ENCODE measurements at places on chromosomes 5 and 9. TPM values are rescaled to one million over a fixed set of nuclear protein-coding genes. Genes with fewer than 3 reads are reported as not detected.

ELP1 gene
- total RNA-seq = 38.8 TPM

CERCAM gene
- 1.3 TPM for total RNA-seq

DNA sequence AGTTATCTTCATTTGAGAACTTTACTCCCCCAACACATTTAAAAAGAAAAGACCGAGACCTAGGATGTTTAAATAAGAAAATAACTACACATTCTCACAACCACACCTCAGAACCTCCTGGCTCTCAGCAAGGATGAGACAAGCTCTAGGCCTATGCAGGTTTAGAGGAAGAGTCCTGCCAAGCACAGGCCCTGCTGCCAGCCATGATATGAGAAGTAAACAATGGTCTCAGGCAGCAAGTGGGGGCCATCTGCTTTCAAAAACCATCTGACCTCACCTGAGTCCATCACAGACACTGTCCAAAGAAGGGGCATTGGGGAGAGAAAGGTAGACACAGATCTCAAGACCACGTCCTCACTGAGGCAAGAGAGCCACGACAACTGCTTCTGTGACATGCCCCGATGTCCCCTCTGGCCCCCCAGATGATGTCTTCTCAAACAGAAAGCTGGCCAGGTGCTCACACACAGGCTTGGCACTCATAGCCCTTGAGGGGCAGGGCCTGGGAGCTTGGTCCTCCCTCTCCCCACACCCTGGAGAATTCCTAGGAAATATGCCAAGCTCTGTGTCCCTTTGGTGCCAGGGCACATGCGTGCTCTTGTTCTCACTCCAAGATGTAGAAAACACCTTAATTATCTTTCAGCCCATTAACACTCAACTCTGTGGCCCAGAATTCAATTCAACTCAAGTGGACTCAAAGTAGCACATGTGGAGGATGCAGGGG lies 150.4 kb downstream of the FSTL4 start:
- H3K36me3 ChIP-seq = no peaks in the 10 kb centered on the region
- no peak overlapping the region for H3K4me3 ChIP-seq
- H3K4me1 ChIP-seq = peaks cover 18% of the 10 kb centered on the region
- H3K27ac ChIP-seq = no peak overlapping the region
- no peaks in the 10 kb centered on the region for H3K27me3 ChIP-seq

- DNase-seq = no peak
- no peak overlapping the region for H3K4me3 ChIP-seq
- H3K4me1 ChIP-seq = peaks cover 9% of the 10 kb centered on the region
- H3K36me3 ChIP-seq = no peaks in the 10 kb centered on the region
- no peak overlapping the region for H3K27ac ChIP-seq
- H3K27me3 ChIP-seq = peaks cover 9% of the 10 kb centered on the region
Observed at GRCh38 chr5:76099756-76100155, 16.6 kb downstream of the SV2C start.

DNA sequence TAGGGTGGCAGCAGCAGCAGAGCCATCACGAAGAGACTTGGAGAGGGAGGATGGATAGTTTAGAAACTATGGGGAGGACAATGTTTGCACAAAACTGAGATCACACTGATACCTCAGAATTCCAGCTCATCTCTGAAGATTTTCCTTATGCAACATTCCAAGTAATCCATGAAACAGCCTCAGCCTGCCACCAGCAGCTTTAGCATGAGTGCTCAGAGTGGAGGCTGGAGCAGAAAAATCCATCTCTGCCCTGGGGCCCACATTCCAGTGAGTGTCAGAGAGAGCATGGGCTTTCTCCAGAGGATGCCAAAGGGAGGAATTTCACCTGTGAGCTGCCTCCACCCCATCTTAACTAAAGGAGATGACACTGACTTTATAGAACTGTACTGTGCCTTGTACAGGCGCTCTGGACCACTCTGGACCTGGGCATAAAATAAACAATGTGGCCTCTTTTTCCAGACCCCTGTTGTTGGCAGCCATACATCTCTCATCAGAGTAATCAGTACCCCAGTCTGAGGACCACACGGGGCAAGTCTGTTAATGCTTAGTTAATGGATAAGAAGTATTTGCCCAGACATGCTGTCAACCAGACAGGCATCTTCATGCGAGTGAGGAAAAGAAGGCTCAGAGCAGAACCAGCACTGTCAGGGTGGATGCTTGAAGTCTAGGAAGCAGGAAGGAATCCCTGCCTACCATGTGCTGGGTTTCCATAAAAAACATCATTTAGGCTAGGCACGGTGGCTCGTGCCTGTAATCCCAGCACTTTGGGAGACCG lies 440.9 kb downstream of the ENC1 start:
- H3K27me3 ChIP-seq = no peaks in the 10 kb centered on the region
- H3K27ac ChIP-seq = no peak overlapping the region

DNA sequence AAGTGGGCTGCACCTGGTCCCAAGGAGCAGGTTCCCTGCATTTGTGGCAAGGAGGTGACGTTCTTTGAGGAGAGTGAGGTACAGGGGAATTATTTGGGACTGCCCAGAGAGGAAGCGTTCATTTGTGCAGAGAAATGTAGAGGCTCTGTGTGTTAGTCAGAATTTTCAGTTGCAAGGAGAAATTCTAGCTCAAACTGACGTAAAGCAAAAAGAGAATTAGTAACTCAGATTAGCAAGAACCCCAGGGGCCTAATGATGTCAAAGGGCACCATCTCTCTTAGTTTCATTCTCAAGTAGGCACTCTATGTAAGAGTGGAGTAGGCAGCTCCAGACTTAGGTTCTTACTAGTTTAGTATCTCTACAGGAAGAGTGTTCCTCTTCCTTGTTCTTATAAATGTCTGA lies 2.4 kb upstream of the TXN start:
- no peak for DNase-seq
- no peaks in the 10 kb centered on the region for H3K36me3 ChIP-seq
- no peak overlapping the region for H3K27ac ChIP-seq
- no peak overlapping the region for H3K4me3 ChIP-seq

DNA sequence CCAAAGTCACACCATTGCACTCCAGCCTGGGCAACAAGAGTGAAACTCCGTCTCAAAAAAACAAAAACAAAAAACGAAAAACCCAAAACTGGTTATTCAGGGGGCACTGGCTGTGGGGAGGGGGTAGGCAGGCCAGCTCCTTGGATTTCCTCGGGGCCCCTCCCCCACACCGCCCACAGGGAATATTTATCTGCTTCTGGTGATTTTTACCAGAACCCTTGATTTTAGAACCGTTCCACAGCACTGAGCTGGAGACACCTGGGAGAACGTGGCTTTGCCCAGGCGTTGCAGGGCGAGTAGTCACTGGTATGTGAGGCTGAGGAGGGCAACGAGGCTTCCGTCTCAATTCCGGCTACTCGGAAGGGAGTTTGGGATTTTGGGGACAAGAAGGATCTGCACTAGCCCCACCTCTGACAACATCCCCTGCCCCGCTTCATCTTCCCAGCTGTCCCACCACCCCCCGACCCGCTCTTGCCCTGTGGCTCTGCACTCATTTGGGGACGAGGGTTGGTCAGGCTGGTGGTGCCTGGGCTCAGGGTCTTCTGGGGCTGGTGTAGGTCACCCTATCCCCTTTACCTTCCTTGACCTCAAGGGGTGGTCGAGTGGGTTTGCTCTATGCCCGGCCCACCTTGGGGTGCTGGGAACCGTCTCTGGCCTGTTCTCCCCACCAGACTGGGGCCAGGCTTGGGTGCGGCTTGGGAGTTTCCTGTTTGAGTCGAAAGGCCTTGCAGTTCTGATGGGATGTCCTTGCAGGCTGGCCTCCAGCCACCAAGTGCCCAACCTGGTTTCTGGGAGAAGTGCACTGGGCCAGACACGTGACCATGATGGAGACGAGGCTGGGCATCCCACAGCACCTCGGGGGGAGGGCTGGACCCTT lies 3.5 kb downstream of the AHRR start:
- peaks cover 10% of the 10 kb centered on the region for H3K4me1 ChIP-seq
- no peak overlapping the region for H3K27ac ChIP-seq
- H3K4me3 ChIP-seq = no peak overlapping the region
- peaks cover 33% of the 10 kb centered on the region for H3K27me3 ChIP-seq
- no peaks in the 10 kb centered on the region for H3K36me3 ChIP-seq

DNA sequence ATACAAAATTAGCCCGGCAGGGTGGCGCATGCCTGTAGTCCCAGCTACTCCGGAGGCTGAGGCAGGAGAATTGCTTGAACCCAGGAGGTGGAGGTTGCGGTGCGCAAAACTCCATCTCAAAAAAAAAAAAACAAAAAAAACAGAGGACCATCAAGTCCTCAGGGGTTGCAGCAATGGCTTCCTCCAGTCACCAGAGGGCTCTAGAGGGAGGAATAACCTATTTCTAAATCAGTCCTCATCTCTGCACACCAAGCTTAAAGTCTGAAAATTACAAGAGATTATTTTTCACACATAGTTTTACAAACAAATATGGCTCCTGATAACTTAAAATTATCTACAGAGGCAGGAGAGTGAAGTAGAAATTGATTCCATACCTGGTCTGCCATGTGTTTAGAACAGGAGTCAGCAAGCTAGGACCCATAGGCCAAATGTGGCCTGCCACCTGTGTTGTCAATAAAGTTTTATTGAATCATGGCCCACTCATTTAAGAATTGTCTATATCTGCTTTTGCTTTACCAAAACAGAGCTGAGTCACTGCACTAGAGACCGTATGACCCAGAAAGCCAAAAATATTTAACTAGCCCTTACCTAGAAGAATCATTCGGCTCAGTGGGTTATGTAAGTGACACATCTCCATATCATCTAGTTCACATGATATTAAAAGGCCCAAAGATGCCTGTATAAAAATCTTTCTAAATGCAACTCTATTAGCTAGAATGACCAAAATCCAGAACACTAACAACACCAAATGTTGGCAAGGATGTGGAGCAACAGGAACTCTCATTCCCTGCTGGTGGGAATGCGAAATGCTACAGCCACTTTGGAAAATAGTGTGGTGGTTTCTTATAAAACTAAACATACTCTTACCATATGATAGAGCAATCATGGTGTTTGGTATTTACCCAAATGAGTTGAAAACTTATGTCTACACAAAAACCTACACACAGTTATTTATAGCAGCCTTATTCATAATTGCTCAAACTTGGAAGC lies 207.7 kb downstream of the FRMD3 start:
- no peaks in the 10 kb centered on the region for H3K27me3 ChIP-seq
- H3K36me3 ChIP-seq = no peaks in the 10 kb centered on the region
- H3K4me3 ChIP-seq = no peak overlapping the region
- no peak for DNase-seq
- H3K27ac ChIP-seq = no peak overlapping the region

GRCh38 chr9:70539526-70539925 lies 125.1 kb upstream of the KLF9 start:
- no peak overlapping the region for H3K27ac ChIP-seq
- no peaks in the 10 kb centered on the region for H3K4me1 ChIP-seq
- H3K36me3 ChIP-seq = no peaks in the 10 kb centered on the region
- no peaks in the 10 kb centered on the region for H3K27me3 ChIP-seq
- no peak overlapping the region for H3K4me3 ChIP-seq

GRCh38 chr5:1975406-1975715 lies 92.6 kb upstream of the IRX4 start:
- H3K4me3 ChIP-seq = no peak overlapping the region
- peaks cover 15% of the 10 kb centered on the region for H3K27me3 ChIP-seq
- H3K36me3 ChIP-seq = no peaks in the 10 kb centered on the region
- no peak for DNase-seq

DNA sequence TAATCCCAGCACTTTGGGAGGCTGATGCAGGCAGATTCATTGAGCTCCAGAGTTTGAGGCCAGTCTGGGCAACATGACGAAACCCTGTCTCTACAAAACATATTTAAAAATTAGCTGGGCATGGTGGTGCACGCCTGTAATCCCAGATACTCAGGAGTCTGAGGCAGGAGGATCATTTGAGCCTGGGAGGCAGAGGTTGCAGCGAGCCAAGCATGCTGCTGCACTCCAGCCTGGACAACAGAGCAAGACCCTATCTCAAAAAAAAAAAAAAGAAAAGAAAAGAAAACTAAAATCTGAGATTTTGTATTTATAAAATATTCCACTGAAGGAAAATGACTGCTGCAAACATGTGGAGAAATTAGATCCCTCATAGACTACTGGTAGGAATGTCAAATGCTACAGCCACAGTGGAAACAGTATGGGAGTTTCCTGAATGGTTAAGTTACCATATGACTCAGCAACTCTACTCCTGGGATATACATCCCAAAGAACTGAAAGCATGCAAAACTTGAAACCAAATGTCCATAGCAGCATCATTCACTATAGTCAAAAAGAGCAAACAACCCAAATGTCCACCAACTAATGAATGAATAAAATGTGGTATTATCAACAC lies 106.1 kb downstream of the UBAP2 start:
- no peak overlapping the region for H3K4me3 ChIP-seq
- H3K27me3 ChIP-seq = no peaks in the 10 kb centered on the region
- H3K4me1 ChIP-seq = peaks cover 5% of the 10 kb centered on the region
- no peak overlapping the region for H3K27ac ChIP-seq
- DNase-seq = no peak

- no peaks in the 10 kb centered on the region for H3K27me3 ChIP-seq
- no peak overlapping the region for H3K27ac ChIP-seq
Observed at GRCh38 chr9:134835448-134835847, 45.2 kb upstream of the FCN2 start.

DNA sequence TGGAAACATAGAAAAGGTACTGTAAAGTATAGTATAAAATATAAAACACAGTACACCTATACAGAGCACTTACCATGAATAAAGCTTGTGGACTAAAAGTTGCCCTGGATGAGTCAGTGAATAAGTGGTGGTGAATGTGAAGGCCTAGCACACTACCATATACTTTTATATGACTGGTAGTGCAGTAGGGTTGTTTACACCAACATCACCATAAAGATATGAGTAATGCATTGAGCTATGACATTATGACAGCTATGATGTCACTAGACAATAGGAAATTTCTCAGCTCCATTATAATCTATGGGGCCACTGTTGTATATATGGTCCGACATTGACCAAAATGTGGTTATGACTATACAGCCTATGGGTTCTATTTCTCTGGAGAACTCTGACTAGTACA lies 291.8 kb upstream of the ACTBL2 start:
- no peaks in the 10 kb centered on the region for H3K36me3 ChIP-seq
- H3K4me1 ChIP-seq = no peaks in the 10 kb centered on the region
- no peak for DNase-seq

GRCh38 chr5:147961208-147961749 lies 54.9 kb upstream of the C5orf46 start:
- H3K4me3 ChIP-seq = no peak overlapping the region
- no peaks in the 10 kb centered on the region for H3K36me3 ChIP-seq
- no peaks in the 10 kb centered on the region for H3K4me1 ChIP-seq

GRCh38 chr5:154642499-154643245 lies 112.5 kb upstream of the LARP1 start:
- H3K36me3 ChIP-seq = no peaks in the 10 kb centered on the region
- H3K4me1 ChIP-seq = peaks cover 13% of the 10 kb centered on the region
- DNase-seq = no peak
- no peak overlapping the region for H3K4me3 ChIP-seq
- H3K27ac ChIP-seq = no peak overlapping the region

DNA sequence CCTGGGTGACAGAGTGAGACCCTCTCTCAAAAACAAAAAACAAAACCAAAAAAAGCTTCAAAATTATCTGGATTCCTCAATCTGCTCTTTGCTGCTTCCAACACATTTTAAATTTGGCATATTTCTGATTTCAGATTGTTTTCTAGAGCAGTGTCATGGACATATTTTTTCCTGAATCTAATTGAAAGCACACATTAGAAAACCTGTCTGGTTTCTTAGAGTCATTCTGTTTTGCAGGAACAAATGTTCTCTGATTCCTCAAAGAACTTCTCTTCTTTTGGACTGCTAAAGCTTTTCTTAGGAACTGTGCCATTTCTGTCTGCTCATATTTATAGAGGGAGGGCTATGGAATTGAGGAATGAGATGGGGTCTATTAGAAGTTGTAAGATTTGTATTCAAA lies 81.6 kb downstream of the RAI14 start:
- H3K27me3 ChIP-seq = peaks cover 6% of the 10 kb centered on the region
- DNase-seq = no peak
- no peak overlapping the region for H3K27ac ChIP-seq

Measured in naive thymus-derived CD8-positive, alpha-beta T cell (primary cell).